MG63 (cell line): ENCODE measurements at places on chromosomes 1 and 21. TPM values are rescaled to one million over a fixed set of nuclear protein-coding genes. Genes with fewer than 3 reads are reported as not detected.

DNA sequence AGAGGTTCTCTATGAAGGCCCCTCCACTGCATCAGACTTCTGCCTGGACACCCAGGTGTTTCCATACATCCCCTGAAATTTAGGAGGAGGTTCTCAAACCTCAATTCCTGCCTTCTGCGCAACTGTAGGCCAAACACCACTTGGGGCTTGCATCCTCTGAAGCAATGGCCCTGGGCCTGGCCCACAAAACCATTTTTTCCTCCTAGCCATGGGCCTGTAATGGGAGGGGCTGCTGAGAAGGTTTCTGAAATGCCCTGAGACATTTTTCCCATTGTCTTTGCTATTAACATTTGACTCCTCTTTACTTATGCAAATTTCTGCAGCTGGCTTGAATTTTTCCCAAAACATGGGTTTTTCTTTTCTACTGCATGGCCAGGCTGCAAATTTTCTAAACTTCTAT is 37.9 kb upstream of the PTPRC start:
- no peak for DNase-seq

- DNase-seq, result no peak
Observed at GRCh38 chr21:42640486-42640885, 12.9 kb upstream of the PDE9A start.

GRCh38 chr1:31765041-31765467 is 914 bp upstream of the ADGRB2 start:
- DNase-seq, result no peak

WDR4 gene
- 18.9 and 59.2 TPM in 2 replicates for total RNA-seq

- DNase-seq, result no peak
Observed at GRCh38 chr1:116234429-116234828, 123.2 kb downstream of the MAB21L3 start.
